ENCODE measurements at places on chromosomes 7 and 10. TPM values are rescaled to one million over a fixed set of nuclear protein-coding genes. Genes with fewer than 3 reads are reported as not detected.

DNA sequence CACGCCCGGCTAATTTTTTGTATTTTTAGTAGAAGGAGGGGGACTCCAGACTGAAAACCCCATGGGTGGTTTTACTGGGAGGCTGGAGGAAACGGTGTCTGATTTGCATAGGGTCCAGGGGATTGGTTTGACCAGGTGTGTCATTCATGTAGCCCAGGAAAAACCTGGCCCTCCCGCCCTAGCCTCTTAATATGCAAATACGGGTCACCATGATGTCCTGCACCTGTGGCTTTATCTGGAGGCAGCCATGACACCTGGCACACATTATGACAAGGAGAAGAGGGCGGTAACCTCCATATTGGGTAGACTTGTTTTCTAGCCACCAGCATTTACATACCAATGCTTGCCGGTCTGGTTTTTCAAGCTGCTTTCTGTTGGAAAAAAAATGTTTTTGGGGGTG is 68.0 kb downstream of the TRIL start:
- DNase-seq: no peak

DNA sequence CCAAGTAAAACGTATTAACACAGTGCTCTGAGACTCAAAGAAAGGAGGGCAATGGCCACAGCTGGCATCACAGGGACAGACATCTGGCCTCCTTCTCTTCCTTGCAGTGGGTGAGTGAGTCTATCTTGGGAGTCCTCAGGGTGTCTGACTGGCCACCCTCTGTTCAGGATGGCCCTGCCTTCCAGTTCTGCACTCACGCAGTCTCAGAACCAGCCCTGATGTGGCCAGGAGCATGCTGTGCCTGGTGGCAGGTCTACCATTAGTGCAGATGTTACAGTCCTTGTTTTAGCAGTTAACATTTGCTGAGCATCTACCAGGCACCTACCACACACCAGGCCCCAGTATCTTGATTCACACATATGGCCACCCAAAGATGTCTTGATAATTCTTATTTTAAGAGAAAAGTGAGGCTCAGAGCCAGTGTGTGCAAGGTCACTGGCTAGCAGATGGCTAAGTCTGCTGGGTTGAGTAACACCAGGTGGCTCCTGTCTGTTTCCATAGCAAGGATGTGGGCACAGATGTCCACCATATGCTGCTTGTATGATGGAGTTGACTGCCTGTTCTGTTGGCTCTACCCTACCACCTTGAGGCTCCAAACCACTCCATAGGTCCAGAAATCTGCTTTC is 23.2 kb upstream of the ARHGAP22 start:
- no peak for DNase-seq

DNA sequence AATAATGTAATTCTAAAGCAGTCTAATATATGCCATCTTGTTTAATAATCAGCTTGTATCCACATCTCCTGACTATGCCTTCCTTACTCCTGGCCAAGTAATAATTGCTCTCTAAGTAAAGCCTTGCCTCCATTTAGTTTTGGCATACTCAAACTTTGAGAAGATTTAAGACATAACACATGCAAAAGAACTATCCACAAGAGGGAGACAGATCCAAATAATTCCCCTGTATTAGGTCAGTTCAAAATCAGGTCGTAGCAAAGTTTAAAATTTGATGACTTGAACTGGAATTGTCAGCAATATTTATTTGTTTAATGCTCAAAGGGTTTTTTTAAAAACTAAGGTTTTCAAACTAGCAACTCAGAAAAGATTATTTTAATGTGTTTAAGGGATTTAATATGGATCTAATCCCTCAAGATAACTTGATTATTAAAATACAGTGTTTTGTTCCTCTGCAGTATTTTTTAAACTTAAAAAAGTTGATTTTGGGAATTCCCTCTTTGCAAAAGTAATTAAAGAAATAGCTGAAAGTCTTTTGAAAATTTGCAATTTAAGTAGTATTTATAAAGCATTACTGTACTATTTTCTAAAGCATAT is 95.3 kb downstream of the HDAC9 start:
- no peak for DNase-seq

DNA sequence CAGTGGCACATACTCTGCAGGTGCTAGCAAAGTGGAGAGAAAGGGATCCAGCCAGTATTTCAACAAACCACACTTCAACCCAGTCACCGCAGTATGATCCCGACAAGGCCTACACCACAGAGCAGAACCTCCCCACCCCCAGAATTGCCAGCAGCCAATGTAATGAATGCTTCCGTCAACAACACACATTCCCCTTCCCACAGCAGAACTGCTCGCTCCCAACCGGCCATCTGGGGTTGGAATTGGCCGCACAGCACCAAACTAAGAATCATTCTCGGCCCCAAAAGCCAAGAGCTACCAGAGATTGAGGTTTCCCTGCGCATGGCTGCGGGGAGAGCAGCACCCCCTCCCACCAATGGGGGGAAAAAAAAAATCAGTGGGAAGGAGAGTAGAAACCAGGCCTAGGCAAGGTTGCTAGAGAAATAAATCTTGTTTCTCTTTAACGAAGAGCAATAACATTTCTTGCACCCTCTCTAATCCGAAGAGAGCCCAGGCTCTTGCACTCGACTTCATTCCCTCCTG is 1.1 kb downstream of the WASL start:
- peak; percentile 38 for DNase-seq

The ASIC3 gene
- total RNA-seq: 3.3 TPM

Measured in ovary (tissue), 10 donors.